ENCODE measurements at places on chromosomes 2 and 18.
A peak's percentile ranks its signal among the peaks of the same experiment; 100 is the strongest.

DNA sequence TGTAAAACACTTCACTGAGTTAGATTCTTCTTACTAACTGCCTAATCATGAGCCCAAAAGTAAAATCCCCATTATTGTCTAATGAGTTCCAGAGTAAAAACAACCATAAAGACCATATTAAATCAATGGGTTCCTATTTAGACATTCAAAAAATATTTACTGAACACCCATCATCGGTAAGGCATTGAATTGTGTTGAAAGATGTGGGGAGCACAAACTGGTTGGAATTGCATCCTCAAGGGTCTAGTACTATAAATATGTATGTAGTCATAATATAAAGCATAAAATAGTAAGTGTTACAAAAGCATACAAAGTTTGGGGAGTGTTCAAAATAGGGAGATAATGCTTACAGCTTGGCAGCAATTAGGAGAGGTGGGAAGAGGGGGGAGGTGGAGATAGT is 3.0 kb upstream of the MARCHF4 start:
- DNase-seq, result no peak

DNA sequence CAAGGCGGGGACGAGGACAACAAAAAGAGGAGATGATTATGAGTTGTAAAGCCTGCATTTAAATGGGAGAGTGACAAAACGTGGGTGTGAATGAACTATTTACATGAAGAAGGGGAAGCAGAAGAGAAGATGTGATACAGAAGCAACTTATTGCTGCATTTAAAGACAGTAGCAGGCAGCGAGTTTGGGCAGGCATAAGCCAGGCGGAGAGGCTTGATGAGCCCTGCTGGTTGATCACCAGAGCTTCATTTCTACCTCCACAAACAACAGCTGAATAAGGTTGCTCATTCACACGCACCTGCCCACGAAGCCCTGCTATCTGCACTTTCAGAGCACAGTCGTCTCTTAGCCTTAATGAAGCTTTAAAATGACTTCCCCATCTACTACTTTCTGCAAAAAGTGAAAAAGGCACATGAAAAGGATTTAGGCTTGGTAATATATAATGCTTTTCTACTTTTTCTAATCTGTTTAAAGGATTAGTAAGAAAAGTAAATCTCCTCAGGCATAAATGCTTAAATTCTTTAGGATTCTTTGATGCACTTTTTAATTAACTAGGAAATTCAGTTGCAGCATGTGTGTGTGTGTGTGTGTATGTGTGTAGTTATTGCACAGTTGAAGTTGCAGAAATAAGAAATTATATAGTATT is 3.1 kb downstream of the SLC38A11 start:
- DNase-seq, result no peak

- no peak for DNase-seq
Observed at GRCh38 chr2:10056439-10056838, 13.1 kb downstream of the KLF11 start.

DNA sequence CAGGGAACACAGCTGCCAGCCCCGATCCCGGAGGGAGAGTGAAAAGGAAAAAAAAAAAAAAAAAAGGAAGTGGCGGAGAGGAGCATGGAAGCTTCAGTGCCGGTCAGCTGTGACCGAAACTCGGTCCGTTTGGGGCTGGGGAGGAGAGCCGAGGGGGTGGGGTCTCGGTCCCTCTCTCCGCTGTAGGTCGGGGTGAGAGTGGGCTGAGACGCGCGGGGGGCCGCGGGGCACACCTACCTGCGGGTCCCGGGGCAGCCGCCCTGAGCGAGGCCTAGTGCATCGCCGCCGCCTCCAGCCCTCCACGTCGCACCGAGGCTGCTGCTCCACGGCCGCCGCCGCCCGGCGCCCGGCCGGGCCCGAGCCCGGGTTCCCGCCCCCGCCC is 536 bp downstream of the VPS54 start:
- DNase-seq, result peak; percentile 60

GRCh38 chr18:60319129-60319528 is 53.4 kb downstream of the MC4R start:
- DNase-seq, result no peak

DNA sequence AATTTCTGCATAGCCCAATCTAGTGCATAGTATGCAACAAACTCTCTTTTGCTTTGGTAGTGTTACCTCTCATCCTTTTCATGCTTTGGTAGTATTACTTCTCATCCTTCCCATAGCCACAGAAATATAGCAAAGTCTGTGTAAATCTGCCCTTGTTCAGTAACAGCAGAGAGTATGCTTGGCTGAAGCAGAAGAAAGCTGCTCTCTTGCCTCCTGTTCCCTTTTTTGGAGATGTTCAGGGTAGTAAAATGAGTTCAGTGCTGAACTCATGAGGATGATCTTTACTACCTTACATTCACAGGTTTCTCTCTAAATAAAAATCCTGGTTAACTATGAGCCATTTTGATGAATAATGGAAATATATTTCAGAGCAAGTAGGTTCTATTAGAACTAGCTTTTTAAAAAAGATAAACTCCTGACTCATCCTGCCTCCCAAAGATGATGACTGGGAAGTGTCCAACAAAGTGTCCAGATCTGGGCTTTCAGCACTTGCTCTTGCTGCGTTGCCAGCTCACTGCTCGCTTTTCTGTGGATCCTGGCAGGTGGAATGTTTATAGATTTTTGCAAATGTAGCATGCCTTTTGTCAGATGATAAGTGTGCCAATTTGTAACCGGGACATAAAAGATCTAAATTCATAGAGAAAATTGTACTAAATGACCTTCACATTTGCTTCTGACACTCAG is 29.4 kb upstream of the CHMP3 start:
- DNase-seq, result peak; percentile 6

GRCh38 chr2:46002507-46002883 is 294.7 kb upstream of the EPAS1 start:
- peak; percentile 11 for DNase-seq

DNA sequence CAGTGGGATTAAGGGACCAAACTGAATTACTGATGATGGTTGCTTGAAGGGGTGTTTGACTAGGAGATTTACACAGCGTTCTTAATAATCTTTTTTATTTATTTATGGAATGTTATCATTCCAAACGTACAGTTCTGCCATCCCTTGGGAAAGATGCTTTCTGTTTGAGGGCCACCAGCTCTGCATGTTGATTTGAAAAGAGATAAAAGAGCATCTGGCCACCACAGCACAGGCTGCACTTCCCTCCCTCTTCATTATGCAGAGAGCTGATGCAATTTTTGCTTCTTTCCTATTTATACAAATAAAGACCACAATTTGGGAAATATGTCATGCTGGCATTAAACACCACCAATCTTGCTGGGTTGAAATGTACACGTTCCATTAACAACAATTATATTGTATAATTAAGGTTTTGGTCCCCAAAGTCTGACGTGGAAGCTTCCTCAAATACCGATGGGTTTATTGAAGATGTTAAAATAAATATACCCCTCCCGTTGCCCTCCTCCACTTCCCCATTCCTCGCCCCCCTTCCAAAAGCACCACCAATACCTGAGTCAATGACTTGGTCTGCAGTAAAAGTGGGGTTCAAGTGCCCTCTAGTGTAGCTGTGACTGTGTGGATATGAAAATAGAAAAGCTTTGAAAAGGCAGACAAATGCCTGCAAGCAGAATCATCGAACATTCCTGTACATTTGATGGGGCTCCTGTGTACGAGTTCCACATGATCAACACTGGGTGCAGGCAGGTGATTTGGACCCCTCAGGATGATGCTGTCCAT is 211.9 kb downstream of the HRH4 start:
- DNase-seq, result no peak

DNA sequence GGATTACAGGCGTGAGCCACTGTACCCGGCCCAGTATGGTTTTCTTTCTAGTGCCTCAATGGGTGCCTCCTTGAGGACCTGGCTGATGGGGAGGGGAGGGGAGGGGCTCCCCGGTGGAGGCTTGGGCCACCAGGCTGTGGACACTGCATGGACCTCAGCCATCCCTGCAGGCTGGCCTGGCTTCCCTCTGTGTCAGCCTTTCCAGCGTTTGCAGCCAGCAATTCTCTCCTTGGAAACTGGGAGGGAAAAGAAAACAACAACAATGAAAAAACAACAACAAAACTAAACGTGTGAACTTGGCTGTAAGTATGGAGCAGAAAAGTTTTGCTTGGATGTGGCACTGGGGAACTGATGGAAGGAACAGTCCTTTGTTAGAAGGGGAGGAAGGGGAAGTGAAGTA is 159.3 kb downstream of the GLI2 start:
- DNase-seq, result no peak

GRCh38 chr2:26646986-26647672 is 6.0 kb upstream of the CIB4 start:
- no peak for DNase-seq

- DNase-seq, result no peak
Observed at GRCh38 chr18:79770501-79770815, 27.3 kb upstream of the KCNG2 start.

GRCh38 chr2:5493256-5493655 is 198.9 kb upstream of the SOX11 start:
- DNase-seq, result no peak

DNA sequence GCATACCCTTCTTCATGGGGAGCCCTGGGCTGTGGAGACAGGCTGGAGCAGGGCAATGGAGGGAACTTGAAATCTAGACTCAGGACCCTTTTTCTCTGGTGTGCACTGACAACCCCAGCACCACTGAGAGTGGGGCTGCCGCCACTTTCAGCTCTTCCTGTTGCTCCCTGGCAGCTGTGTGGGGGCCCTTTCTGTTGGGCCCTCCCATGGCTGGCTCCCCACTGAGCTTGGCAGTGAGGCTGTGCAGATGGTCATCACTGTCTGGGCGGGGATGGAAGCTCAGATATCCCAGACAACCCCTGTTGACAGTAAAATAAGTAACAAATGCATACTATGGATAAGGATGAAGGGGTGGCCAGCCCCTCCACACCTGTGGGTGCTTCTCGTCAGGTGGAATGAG is 6.7 kb downstream of the MYO7B start:
- no peak for DNase-seq

GRCh38 chr18:54558609-54559585 is 32.1 kb upstream of the DYNAP start:
- peak; percentile 4 for DNase-seq

DNA sequence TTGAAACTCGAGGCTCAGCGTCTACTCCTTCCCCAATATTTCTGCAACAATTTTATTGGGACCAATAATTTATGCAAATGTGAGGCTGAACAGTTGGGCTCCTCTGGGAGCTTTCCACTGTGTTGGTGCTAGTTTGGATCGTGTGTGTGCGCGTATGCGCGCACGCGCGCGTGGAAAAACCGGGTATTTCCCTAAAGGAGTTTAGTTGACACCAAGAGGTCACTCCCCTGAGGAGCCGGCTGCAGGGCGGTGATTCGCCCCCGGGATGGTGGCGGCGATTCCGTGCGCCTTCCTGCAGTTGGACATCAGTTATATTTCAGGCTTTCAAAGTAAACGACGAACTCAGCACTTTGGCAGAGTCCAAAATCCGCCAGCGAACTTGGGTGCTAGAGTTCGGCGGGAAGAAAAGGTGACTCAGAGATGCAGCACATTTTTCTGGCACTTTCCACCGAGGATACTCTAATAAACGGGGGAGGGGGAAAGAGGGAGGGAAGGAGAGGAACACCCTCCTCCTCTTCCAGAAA is 186.5 kb upstream of the FANCL start:
- peak; percentile 18 for DNase-seq

GRCh38 chr18:33116376-33116775 is 324.1 kb downstream of the CCDC178 start:
- DNase-seq, result no peak

GRCh38 chr18:40357536-40357935 is 1597.5 kb upstream of the PIK3C3 start:
- no peak for DNase-seq

DNA sequence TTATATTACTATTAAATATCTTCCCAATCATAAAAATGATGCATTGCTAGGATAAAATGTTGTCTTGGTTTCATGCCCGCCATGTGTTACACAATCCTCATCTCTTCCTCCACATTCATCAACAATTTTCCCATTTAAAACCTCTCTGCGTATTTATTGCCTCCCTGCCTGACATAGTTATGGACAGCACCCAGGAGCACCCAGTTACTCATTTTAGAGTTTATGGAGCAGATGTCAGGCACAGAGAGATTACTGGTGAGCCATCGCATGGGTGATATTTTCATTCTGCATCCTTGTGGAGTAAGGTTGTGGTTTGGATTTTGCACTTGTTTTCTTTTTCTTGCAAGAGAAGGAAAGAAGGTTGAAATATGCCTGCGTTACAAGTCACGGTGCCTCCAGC is 116.7 kb upstream of the NPAS2 start:
- DNase-seq, result no peak

DNA sequence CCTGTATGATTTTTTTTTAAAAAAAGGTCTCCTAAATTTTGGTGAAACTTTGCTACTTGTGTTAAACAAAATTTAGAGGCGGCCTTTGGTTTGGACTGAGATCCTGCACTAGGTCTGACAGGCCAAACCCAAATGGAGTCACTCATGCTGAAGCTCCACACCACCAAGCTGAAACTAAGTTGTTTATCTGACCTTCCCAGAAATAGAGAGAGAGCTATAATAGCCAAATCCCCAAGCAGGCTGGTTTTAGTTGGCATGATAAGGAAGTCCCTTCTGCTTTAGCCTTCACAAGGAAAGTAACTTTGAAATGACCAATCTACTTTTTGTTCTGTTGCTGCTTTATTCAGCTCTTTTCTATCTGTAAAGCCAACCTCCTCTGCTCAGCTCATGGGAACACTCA is 17.1 kb upstream of the THUMPD2 start:
- no peak for DNase-seq

DNA sequence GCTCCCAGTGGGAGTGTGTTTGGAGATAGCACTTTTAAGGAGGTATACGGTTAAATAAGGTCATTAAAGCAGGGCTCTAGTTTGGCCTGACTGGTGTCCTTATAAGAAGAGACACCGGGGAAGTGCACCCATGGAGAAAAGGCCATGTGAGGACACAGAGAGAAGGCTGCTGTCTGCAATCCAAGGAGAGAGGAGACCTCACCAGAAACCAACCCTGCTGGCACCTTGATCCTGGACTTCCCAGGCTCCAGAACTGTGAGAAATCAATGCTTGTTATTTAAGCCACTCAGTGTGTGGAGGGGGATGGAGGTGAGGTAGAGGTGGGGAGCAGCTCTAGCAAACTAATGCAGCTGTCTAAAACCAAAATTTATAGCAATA is 62.0 kb downstream of the RPL31 start:
- peak; percentile 61 for DNase-seq

- DNase-seq, result no peak
Observed at GRCh38 chr2:222299906-222300725, 1.3 kb upstream of the PAX3 start.

- DNase-seq, result no peak
Observed at GRCh38 chr18:61413396-61413795, 80.2 kb downstream of the CDH20 start.
